ENCODE measurements at places on chromosomes 1 and 21.
A peak's percentile ranks its signal among the peaks of the same experiment; 100 is the strongest.

DNA sequence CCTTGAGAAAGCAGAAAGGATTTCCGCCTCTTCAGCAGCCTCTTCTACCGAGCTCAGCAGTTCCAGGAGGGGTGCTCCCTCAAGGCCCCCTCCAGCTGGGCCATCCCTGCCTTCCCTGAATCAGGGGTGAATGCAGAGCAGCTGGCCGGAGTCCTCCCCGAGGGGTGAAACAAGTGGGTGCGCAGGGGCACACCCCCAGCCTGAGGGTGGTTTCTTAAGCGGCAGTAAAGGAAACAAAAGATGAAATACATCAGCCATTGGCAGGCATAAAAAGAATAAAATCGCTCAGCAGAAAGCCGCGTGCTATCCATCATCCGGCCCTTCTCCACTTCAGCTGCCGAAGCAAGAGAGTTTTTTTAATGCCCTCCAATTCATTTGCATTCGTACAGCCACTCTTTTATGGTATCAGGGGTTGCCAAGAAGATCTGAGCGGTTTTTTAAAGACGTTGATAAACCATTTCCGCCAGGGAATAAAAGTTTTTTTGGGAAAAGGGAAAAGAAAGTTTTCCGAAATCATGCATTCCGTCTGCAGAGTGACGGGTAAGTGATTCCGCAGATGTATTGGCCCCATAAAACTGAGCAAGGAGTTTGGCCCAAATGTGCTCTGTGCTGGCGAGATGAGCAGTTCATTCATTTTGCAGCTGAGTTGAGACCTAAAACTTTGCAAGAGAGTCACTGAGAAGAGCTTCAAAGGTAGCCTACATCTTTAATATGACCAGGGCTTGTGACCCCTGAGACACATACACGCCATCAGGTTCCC, 73.7 kb upstream of the ZC3H12A start:
- no peak for DNase-seq

- DNase-seq: no peak
These were observed 80.0 kb downstream of the USP25 start for GRCh38 chr21:15809818-15810217.

- peak; percentile 18 for DNase-seq
These were observed 188.5 kb downstream of the TGFBR3 start for GRCh38 chr1:91697416-91697815.

DNA sequence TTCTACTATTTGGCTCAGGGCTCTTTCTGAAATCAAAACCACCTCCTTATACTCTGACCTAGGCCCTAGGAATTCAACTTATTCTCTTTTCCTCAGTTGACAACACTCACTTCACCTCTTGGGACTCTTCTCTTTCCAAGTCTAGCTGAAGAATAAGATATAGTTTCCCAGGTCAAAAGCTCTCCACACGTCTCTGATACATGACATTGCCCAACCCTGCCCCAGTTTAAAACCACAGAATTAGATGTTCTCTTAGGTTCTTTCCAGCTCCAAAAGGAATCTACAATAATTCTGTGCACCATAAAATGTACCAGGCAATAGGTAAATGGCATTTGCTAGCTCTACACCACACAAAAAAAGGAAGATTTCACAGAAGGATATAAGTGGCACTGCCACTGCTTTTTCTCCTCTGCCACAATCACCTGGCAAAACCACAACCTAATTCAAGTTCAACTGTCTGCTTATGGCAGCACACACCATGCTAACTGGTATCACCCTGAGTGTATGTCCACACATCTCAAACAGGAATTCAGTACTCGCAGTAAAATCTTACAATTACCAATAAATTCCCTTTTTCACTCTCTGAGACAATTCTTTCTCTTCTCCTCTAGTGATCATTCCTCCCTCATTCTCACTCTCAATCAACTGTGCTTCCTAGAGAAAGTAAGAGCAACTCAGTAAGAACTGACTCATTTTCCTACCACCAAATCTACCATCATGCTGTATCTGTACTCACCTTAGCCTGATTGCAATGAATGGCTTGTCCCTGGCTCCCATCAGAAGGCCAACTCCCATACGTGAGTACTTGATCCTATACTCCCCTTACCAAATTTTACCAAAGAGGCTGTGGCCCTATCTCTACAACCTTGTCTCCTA, 27.3 kb downstream of the ZBTB8OS start:
- DNase-seq: no peak

DNA sequence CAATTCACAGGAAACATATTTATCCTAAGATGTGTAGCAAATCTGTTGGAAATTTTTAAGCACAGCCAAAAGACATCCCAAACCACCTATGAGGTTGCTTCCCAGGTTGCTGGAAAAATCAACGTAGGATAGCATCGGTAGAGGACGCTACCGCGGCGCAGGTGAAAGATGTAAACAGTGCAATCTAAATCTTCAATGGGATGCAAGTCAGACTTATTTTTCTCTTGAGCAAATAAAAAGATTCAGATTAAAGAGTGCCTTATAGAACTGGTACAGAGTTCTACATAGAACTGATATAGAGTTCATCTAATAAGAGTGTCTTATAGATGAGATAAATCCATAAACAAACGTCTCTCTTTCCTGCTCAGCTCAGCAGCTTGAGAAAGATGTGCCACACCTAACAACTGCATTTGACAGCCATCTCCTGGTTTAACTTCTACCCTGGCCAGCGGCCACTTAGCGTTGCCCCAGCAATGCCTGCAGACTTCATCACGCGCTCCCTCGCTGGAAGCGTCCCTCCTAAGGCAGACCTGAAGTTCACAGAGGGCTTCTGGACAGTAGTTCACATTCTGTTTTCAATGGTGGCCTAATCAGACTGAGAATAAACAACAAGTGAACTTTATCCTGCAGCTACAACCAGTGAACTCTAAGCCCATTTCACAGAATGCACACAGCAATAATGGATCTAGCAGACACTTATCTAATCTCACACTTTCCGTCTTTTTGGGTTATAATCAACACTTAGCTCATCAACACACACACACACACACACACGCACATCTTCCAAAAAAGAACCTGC, 164.5 kb downstream of the TOMM20 start:
- no peak for DNase-seq

- DNase-seq: no peak
These were observed 81.7 kb downstream of the AXDND1 start for GRCh38 chr1:179447489-179447888.

GRCh38 chr1:38117444-38117887, 70.9 kb upstream of the POU3F1 start:
- no peak for DNase-seq

- no peak for DNase-seq
These were observed 338.1 kb downstream of the TGFB2 start for GRCh38 chr1:218683242-218683641.

Data from activated gamma-delta T cell treated with Interleukin-2 at 50 U/mL for 16 hours (primary cell).